ENCODE measurements at places on chromosomes 1 and 21. TPM values are rescaled to one million over a fixed set of nuclear protein-coding genes. Genes with fewer than 3 reads are reported as not detected.

Gene MYBPH
- total RNA-seq: not detected

Gene NHLH1
- total RNA-seq: 1,198 TPM

Gene NBPF20
- total RNA-seq: 1.2 TPM

Gene PBX1
- total RNA-seq: 98.7 TPM

Gene SYCP1
- total RNA-seq: not detected

Gene LRIF1
- total RNA-seq: 21.1 TPM

Gene ERVH48-1
- total RNA-seq: 0.59 TPM

Gene PERM1
- 0.32 TPM for total RNA-seq

DNA sequence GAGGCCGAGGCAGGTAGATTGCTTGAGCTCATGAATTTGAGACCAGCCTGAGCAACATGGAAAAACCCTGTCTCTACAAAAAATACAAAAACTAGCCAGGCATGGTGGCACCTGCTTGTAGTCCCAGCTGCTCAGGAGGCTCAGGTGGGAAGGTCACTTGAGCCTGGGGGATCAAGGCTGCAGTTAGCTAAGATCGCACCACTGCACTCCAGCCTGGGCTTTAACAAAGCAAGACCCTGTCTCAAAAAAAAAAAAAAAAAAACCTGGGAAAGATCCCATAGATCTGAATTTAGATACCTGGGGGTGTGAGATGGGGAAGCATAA lies 32.9 kb downstream of the NIBAN1 start:
- DNase-seq: no peak

DNA sequence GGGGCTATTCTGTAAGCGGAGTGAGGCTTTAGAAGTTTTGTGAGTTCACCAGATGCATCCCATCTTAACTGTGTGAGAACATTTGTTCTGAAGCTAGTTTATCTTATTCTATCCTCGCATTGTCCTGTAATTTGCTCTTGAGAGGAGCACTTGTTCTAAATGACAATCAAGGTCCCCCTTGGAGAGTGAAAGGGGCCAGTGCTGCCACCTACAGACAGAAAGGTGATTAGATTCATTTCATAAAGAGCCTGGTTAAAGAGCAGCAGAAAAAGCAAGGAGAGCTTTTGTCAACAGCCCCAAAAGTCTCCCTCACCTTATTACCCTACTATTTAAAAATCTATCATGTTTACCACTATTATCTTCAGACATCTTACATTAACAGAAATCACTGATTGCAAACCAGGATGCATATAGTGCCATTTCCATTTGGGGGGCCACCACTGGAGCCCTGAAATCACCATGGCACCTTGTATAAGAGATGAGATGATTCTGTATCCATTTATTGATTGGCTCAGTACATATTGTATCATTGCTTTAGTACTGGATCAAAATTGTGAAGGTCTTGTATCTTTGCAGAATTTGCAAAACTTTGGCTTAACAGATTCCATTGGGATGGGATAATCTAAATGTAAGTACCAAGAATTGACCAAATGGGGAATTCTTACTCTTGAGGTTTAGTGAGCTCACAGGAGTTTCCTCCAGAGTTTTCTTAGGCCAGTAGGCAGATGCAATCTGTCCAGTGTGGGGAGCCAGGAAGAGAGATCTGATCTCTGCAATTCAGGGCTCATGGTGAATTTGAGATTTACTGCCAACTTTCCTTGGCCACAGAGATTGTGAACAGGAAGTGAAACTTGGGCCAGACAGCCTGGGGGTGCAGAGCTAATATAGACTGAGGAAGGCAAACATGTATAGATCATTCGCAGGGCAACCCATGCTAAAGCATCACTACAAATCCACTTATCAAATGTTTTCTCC lies 64.3 kb upstream of the TRABD2B start:
- peak; percentile 66 for DNase-seq

DNA sequence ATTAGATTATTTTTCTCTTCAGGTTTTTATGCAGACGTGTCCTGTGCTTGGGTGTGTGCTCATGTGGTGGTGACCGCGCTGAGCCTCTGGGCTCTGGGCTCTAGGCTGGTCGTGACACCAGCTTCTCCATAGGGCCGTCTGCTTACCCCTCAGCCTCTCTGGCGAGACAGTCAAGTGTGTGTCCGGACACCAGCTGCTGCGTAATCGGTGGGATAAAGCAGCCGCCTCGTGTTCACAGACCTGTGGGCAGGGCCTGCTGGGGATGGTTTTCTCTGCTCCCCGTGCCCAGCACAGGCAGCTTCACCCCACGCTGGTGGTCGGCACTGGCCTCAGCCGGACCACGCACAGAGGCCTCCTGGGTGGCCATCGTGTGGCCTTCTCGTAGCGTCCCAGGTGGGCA lies 33.6 kb upstream of the DIP2A start:
- peak; percentile 38 for DNase-seq

DNA sequence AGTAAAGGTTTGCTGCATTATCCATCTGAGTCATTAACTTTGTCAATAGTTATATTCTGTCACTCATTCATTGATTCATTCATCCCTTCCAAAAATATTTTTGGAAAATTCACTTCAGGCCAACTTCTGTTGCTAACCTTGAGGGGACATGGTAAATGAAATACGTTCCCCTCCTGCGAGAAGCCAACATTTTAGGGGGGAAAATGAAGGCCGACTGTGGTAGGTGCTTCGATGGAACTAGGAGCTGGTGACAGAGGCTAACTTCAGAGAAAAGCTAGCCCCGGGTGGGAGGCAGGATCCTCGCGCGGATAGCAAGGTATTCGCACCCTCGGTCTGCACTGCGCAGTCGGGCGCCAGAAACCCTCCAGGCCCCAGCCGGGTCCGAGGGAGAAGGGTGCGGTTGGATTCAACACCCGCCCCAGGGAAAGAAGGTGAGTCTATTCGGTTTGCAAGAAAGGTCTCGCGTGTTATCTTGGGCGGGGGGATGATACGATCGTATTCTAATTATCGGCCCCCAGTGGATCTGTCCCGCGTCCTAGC lies 646 bp upstream of the RRP15 start:
- peak; percentile 33 for DNase-seq

GRCh38 chr1:168065506-168065905 lies 71.2 kb downstream of the GPR161 start:
- no peak for DNase-seq

DNA sequence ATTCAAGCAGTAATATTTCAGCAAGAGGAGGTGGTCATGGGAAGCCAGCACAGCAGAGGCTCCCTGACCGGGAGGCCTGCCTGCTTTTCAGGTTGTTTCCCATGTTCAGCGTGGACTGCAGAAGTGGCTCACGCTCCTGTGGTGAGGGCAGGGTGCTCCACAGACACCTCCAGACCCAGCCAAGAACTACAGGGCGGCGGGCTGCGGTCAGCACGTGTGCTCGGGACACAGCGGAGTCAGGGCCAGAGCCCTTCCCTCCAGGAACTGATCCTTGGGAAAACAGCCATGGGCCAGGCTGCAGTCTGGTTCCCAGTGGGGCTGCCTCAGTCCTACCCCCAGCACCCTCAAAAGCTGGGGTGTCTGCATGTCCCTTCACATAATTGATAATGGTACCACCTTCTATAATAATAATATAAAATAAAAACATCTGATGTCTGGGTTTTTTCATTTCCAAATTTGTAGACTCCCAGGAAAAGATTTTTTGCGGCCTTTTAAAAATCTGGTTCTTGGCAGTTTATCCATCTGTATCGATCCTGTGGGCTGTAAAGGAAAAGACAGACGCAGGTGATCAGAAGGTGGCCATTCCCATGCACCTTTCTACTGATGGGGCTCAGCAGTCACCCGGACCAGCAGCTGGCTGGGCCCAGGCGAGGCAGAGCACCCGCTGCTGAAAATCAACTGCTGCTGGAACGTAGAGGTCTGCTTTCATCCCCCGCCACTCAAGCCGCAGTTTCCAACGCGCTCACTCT lies 10.7 kb downstream of the THAP3 start:
- no peak for DNase-seq

DNA sequence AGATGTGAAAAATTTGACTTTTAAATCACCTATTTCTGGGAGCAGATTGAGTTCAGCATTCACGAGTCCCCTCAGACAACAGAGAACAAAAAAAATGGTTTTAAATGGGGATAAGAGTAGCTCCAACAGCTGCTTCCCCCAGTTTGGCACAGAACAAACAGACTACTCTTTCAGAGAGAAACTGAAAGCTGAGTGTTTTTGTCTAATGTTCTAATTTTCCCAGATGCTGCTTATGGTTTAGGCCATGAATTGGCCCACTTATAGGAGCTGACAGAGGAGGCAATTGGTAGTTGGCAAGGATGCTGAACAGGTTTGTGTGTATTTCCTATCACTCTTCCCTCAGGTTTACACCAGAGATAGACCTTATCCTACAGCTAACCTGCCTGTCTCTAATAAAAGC lies 1637.4 kb upstream of the PRMT6 start:
- DNase-seq: no peak

GRCh38 chr1:29166291-29166878 lies 15.3 kb downstream of the SRSF4 start:
- no peak for DNase-seq

GRCh38 chr1:151501474-151501873 lies 9.7 kb upstream of the CGN start:
- DNase-seq: no peak

- no peak for DNase-seq
These were observed 68.2 kb downstream of the RNF187 start for GRCh38 chr1:228555074-228555994.

- no peak for DNase-seq
These were observed 17.5 kb downstream of the EYA3 start for GRCh38 chr1:28070725-28071593.

DNA sequence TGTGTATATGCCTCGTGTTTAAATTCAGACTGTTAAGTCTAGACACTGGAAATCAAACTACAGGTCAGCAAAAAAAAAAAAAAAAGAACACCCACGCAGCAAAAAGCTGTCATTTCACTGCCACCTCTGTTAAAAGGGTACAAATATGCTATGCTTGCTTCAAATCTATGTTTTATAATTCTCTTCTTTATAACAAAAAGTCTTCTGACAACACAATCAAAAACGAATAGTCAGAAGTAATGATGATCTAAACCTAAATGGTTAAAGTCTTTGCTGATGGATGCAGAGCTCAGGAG lies 438.9 kb downstream of the SMYD3 start:
- no peak for DNase-seq

- DNase-seq: no peak
These were observed 40.3 kb upstream of the THEM4 start for GRCh38 chr1:151949371-151950193.

DNA sequence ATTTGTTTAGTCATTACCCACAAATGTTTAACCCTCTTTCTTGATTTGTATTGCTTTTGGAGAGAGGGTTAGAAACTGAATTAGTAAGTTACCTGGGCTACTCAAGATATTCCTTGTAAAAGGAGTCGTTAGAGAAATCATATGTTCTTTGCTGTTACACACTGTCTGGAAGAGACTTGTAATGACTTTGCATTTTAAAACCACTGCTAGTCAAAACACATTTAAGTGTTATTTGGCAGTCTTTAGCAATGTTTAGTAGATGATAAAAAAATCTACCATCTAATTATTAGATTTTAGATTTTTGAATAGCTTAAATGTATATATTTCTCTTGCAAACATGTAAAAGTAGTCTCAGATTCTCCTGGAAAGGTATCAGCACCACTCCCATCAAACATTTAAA lies 6.6 kb downstream of the OSBPL9 start:
- no peak for DNase-seq

DNA sequence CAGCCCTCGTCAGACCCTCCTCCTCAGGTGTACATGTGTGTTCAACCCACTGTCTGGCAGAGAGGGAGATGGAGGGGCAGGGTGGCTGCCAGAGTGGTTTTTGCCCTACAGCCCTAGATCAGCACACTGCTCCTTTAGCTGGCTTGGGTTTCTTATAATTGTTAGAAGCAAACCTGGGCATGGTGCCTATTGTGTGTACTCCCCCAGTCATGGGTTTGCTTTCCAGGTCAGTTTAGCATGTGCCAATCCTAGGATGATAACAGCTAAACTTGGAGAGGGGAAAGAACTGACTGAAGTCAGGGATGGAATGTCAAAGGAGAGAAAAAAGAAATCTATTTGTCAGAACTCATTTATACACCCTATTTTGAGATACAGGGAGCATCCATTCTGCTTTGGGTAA lies 63.3 kb downstream of the UCK2 start:
- no peak for DNase-seq

GRCh38 chr1:168991667-168992475 lies 114.6 kb upstream of the ATP1B1 start:
- no peak for DNase-seq

DNA sequence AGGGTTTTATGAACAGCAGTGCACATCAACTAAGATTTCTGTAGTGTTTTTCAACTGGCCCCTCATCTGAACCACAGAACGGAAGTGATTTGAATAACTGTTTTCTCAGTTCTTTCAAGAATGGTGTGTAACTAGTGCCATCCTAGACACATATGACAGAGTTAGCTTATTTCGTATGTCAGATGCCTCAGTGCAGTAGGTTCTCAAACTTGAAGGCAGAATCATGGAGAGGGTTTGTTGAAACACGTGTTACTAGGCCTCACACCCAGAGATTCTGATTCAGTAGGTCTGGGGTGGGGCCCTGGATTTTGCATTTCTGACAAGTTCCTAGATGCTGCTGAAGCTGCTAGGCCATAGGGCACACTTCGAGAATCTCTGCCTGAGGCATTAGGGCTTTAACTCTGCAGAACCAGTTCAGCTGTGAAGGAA lies 49.0 kb downstream of the SCCPDH start:
- DNase-seq: no peak

DNA sequence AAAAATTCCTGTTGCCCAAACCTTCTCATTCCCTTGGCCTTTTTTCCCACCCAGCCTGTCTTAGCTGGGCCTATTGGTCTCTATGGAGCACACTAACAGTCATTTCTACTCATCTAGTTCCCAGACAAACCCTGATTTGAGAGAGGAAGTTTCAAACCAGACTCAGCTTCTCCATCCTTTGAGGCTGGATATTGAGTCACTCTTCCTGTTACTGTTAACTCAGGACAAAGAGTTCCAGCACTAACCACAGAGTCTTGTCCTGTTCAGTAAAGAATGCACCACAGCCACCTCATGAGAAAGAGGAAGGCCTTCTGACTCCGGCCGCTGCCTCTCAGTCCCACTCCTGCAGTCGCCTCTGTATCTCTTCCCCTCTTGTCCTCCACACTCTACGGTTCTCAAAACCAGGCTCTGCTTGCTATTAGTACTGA lies 137.8 kb downstream of the PTPRC start:
- no peak for DNase-seq

- DNase-seq: no peak
These were observed 25.3 kb upstream of the TMCO1 start for GRCh38 chr1:165793951-165794350.

DNA sequence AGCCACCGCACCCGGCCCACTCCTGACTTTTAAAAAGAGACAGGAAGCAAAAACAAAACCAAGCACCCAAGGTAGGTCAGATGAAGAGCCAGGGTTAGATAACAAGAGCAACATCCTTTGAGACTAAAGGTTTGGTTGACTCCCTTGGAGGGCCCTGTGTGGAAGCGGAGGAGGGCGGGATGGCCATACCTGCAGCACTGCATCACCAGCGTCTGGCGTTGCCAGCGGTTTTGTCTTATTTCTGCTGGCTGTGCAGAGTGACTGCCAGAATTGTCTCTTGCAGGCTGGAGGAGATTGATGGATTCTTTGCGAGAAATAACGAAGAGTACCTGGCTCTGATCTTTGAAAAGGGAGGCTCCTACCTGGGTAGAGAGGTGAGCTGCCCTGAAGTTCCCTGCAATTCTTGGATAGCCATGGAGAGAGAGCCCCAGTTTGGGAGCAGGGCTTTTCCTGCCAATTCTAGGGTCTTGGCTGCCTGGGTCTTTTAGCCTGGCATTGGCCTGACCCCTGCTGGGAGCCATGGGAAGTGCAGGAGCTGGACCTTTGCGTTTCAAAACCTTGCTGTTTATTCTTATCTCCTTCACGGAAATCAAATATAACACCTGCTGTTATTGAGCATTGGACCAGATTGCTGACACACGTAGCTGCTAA lies 24.0 kb downstream of the QSOX1 start:
- peak; percentile 89 for DNase-seq

GRCh38 chr1:52659851-52660596 lies 27.1 kb downstream of the SHISAL2A start:
- DNase-seq: peak; percentile 25

Data from glutamatergic neuron (in vitro differentiated cells).